Activated B cell treated with CpG ODN at 0.5 μM for 24 hours (primary cell): ENCODE measurements at places on chromosomes 2 and 18. TPM values are rescaled to one million over a fixed set of nuclear protein-coding genes. Genes with fewer than 3 reads are reported as not detected.

Gene TEX44
- not detected in 2 replicates for total RNA-seq

Gene AGXT
- total RNA-seq: not detected in 2 replicates

Gene OTOF
- total RNA-seq: not detected in 2 replicates

Gene OTOS
- total RNA-seq: not detected in 2 replicates

DNA sequence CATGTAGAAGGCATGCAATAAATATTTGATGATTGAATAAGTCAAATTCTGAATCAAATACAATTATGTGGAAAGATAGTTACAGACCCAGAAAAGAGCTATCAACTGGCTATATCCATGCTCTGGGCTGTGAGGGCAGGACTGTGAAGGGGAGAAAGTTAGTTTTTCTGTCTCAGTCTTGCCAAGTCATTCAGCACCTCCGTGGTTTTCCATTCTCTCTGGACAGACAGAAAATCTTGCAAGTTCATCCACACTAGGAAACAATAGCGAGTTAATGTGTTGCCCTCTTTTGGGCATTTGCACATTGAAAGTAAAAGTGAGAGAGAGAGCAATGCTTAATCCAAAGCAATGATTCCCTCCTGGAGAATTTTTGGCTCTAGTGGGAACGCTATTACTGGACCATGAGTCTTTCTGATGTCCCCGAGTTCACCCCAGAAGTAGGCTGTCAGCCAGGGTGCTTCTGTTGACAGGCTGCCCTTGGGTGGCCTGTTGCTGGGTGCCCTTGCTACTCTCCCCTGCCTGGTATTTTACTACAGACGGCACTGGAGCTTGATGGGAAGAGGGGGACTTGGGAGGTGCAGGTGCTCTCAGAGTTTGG lies 238.3 kb downstream of the LOXHD1 start:
- DNase-seq: no peak
- no peak overlapping the region for H3K27ac ChIP-seq
- H3K4me3 ChIP-seq: no peak overlapping the region
- no peaks in the 10 kb centered on the region for H3K4me1 ChIP-seq

- H3K4me1 ChIP-seq: no peaks in the 10 kb centered on the region
- H3K4me3 ChIP-seq: no peak overlapping the region
- peaks cover 20% of the 10 kb centered on the region for H3K27me3 ChIP-seq
- H3K36me3 ChIP-seq: no peaks in the 10 kb centered on the region
These were observed 60.0 kb downstream of the TNS1 start for GRCh38 chr2:217942731-217943335.

DNA sequence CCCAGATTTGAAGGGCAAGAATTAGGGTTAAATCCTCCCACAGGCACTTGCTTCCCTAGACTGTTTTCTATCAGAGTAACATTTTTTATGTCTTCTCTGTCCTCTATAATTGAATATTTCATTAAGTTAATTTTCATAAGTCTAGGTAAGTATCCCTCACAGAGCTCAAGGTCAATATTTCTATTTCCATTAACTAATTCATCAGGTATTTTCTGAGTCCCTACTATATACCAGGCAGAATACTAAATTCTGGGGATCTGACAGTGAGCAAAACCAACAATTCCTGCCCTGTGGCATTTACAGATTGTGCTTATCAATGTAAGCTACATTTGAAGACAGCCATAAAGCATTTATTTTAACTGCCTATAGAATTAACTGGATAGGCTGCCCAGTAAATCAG lies 86.4 kb upstream of the RBBP8 start:
- H3K4me1 ChIP-seq: no peaks in the 10 kb centered on the region
- no peaks in the 10 kb centered on the region for H3K36me3 ChIP-seq
- no peaks in the 10 kb centered on the region for H3K27me3 ChIP-seq

- no peaks in the 10 kb centered on the region for H3K27me3 ChIP-seq
- H3K36me3 ChIP-seq: no peaks in the 10 kb centered on the region
- H3K4me3 ChIP-seq: no peak overlapping the region
- H3K4me1 ChIP-seq: no peaks in the 10 kb centered on the region
- no peak for DNase-seq
These were observed 239.0 kb upstream of the SIX2 start for GRCh38 chr2:45248214-45248613.

DNA sequence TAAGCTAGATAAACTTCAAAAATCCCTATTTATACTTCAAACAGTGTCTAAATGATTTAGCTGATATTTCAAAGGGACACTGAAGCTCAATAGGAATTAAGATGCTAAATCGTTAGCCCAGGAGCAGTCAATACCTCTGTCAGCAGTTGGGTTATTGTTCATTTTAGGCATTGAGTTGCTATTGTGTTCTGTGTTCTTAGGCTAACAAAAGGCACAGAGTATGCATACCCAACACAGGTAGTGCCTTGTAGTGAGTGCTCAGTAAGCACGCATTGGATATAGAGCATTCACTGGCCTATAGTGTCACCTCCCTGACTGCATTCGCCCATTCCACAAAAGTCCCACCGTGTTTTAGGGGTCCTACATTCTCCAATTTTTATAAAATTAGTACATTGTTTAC lies 152.3 kb downstream of the PIK3C3 start:
- no peaks in the 10 kb centered on the region for H3K27me3 ChIP-seq
- no peak for DNase-seq
- no peaks in the 10 kb centered on the region for H3K36me3 ChIP-seq
- no peak overlapping the region for H3K27ac ChIP-seq
- H3K4me3 ChIP-seq: no peak overlapping the region

- H3K4me3 ChIP-seq: no peak overlapping the region
- H3K27ac ChIP-seq: no peak overlapping the region
- H3K36me3 ChIP-seq: no peaks in the 10 kb centered on the region
- H3K4me1 ChIP-seq: no peaks in the 10 kb centered on the region
These were observed 139.9 kb upstream of the GLI2 start for GRCh38 chr2:120595739-120596138.
